Keratinocyte (primary cell): ENCODE measurements at places on chromosomes 1 and 21.

- no peak for DNase-seq
Observed at GRCh38 chr1:147527941-147528936, 13.1 kb upstream of the BCL9 start.

GRCh38 chr1:117981455-117982192 lies 52.1 kb downstream of the WDR3 start:
- DNase-seq: no peak

GRCh38 chr1:228938537-228938901 lies 203.2 kb downstream of the RHOU start:
- no peak for DNase-seq

- no peak for DNase-seq
Observed at GRCh38 chr1:101741910-101742309, 254.8 kb downstream of the OLFM3 start.

DNA sequence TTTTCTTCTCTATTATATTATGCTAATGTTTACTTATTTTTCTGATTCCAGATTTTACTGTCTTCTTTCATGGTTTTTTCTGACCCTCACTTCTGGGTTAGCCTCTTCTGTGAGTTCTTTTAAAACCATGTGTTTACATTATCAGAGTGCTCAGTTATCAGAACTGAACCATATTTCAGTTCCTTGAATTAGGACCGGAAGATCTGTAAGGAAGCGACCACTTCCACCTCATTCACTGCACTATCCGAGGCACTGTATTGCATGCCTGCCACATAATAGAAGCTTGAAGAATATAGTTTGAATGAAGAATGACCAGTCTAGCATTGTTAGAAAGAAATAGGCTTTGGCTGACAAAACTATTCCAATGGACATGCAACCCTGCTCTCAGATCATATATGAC lies 281.0 kb upstream of the DEPDC1 start:
- no peak for DNase-seq

- DNase-seq: no peak
Observed at GRCh38 chr1:168178227-168178637, 530 bp upstream of the TIPRL start.

GRCh38 chr1:58786927-58787245 lies 3.0 kb upstream of the JUN start:
- DNase-seq: no peak

GRCh38 chr1:177219554-177220458 lies 49.0 kb downstream of the BRINP2 start:
- DNase-seq: no peak

GRCh38 chr1:243316366-243316989 lies 60.6 kb downstream of the SDCCAG8 start:
- DNase-seq: no peak

DNA sequence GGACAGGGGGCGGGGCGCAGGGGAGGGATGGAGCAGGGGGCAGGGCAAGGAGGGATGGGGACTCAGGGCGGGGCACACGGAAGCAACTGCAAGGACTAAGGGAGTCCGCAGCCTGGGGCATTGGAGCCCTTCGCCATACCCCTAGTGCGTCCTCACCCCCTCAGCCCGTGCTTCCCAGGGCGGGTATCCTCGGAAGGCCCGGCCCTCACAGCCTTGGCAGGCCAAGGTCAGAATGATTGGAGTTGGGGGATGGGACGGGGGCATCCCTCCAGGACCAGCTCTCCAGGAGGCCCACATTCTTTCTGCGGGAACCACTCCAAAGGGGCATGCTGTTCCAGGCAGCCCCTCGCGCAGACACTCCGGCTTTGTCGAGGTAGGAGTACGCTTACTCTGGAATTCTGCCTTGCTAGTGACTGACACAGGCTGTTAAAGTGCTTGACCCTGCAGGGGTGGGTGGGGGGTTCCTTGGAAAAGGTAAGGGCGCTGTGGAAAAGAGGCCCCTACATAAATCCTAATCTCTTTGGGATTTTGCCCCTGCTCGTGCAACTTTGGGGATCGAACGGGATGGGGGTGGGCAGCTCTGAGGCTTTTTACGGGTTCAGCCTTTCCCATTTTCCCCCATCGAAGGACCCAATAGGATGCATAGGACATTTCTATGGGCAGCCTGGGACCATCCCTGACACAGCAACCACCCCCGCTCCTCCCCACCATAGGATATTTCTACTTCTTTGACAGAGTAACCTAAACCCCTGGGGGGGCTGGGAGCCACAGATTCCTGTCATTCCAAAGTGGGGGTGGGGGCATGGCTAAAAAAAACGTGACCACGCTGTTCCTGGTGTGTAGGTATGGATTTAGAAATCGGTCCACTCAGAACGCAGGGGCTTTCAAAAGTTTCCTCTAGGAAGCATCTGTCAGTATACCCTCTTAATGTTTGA lies 738 bp upstream of the TRIM11 start:
- no peak for DNase-seq

GRCh38 chr1:162319493-162320175 lies 57.0 kb downstream of the SPATA46 start:
- no peak for DNase-seq

DNA sequence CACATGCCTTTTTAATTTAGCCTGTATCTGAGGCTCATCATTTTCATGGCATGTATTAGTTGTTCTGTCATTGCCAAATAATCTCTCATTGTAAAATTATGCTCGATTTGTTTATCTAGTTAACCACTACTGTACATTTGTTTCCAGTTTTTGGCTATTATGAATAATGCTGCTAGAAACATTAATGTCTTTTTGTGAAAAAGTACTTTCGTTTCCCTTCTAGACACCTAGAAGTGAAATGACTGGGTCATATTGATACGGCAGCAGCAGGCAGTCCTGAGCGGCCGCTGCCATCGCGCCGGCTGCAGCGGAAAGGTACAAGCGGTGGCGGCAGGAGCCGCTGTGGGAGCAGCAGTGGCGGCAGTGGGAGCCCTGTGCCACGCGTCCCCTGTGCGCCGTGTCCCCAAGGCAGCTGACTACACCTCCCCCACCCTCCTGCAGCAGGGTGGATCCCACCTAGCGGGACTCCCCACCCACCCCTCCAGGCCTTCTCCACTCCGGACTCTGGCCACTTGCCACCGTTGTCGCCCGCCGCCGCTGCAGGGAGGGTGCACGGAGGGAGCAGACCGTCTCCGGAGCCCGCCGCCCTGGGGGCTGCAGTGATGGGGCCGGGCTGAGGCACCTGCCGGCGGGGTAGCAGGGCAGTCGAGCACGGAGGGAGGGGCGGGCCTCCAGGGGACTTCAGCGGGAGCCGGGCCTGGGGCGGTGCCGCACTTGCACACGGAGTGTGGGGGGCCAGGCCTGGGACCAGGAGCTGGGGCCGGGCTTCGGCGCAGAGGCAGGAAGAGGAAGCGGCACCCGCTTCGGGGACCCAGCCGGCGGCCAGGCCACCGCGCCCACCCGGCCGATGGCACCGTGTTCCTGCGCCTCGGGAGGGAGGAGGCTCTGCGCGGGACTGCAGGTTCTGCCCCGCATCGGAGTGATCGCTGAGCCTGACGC lies 66.8 kb upstream of the RGS7 start:
- DNase-seq: no peak

DNA sequence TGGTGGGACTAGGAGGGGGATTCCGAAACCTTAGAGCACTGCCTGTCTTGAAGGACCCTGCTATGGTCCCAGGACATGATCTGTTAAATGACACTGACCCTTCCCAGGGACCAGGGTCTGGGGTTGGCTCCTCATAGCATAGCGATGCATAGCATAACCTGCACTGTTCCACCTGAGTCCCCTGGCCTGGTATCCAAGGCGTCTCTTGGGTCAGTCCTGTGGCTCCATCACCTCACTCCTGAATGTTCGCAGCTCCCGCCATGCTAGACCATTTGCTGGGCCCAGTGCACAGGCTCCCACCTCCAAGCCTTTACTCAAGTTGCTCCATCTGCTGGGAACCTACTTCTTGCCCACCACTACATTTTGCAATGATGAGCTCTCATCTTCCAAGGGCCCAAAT lies 39.0 kb upstream of the MAGOH start:
- DNase-seq: no peak

DNA sequence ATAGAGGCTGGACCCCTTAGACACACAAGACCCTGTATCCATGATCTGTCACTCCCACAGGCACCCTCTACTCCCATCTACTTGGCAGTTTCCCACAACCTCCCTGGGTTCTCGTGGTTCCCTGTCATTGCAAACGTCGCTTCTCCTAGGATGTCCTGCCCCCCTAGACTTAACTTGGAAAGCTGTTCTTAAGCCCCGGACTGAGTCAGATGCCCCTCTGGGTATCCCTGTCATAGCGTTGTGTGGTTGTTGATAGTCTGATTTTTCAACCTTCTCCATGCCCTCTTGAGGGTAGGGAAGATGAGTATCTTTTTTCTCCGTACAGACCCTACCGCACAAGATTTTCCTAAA lies 11.8 kb downstream of the RCC1 start:
- DNase-seq: no peak
